ENCODE measurements at places on chromosomes 12 and 14.

GRCh38 chr14:76287063-76287462 lies 88.9 kb upstream of the ESRRB start:
- DNase-seq, result no peak

DNA sequence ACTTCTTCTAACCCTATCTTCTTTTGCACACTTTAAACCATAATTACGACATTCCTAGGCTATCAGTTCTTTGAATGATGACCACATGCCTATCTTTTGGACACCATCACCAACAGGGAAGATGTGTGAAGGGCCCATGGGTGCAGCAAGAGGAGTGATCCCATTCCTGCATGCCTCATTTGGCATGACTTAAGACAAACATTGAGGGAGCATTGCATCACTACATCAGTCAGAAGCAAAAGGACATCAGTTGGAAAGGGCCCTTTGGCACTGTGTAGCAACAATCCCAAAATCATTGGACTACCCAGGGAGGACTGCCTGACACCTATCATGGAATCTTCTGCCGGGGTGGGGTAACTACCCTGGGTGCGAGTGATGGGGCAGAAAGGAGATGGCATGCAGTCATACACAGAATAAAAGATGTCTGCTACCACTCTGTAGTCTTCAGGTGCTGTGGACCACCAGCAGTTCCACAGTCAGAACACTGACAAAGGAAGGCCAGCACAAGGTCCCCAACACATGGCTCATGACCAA lies 10.7 kb upstream of the TMBIM6 start:
- DNase-seq, result no peak

GRCh38 chr12:116849216-116849615 lies 32.0 kb downstream of the HRK start:
- DNase-seq, result no peak

GRCh38 chr14:23751616-23752015 lies 115.5 kb downstream of the DHRS2 start:
- no peak for DNase-seq

GRCh38 chr14:68645371-68645770 lies 147.5 kb downstream of the ZFP36L1 start:
- DNase-seq, result no peak

- no peak for DNase-seq
These were observed 15.4 kb downstream of the TMTC1 start for GRCh38 chr12:29768372-29768771.

GRCh38 chr14:103191844-103192243 lies 68.6 kb downstream of the TNFAIP2 start:
- DNase-seq, result no peak

DNA sequence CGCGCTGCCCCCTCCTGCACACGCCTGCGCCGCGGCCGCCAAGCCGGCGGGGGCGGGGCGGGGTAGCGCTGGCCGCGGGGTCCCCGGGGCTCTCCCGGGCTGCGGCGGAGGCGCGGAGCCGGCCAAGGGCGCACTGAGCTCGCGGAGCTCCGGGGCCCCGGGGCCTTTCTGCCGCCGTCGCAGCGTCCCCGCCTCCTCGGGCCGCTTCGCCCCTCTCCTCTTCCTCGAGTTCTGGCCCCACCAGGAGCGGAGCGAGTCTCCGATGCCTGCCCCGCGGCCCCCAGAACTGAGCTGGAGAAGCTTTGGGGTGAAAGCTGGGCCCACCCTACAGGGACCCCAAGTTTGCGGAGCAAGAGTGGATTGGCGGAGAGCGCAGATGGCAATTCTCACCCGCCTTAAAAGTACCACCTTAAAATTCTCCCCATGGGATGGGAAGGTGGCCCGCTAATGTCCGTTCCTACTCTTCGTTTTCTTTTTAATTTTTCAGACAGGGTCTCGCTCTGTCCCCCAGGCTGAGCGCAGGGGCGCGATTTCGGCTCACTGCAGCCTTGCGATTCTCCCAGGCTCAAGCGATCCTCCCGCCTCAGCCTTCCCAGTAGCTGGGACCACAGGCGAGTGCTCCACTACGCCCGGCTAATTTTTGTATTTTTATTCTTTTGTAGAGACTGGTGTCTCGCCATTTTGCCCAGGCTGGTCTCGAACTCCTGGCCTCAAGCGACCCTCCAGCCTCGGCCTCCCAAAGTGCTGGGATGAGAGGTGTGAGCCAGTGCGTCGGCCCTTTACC lies 129.6 kb downstream of the NDUFA12 start:
- no peak for DNase-seq

- peak; percentile 97 for DNase-seq
These were observed at the start of gene RPS29 for GRCh38 chr14:49585803-49586672. Gene RPS29, minus strand, starts transcription at chr14:49586380. Its CDS starts 34 bp downstream, at chr14:49586346.

DNA sequence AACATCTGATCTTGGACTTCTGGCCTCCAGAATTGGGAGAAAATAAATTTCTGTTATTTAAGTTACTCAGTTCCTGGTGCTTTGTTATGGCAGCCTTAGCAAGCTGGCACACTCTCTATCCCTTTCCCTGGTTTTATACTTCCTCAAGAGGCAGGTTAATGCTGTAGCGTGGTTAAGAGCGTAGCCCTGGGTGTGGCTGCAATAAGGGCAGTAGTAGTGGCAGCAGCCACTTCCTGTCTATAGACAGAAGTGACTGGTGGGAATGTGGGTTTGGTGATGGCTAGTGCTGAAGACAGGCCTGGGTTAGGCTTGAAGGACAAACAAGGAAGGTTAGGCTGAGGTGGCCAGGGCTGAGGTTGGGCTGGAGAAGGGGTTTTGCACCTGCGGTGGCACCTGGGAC lies 3.6 kb upstream of the LGALS3 start:
- DNase-seq, result no peak

GRCh38 chr12:27015730-27016076 lies 1.5 kb upstream of the TM7SF3 start:
- DNase-seq, result no peak

DNA sequence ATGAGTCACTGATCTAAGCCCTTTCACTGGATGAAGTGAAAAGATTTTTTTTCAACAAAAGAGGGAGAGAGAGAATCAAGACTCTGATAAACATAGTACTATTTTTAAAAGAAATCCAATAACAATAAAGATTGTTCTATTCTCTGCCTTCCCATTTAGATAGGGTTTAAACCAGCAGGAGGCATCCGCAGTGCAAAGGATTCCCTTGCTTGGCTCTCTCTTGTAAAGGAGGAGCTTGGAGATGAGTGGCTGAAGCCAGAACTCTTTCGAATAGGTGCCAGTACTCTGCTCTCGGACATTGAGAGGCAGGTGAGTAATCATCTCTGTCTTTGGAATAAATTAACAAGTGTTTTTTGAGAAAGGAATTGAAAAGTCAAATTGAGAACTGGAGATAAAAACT lies 124.9 kb downstream of the DERA start:
- no peak for DNase-seq

GRCh38 chr12:843609-844008 lies 91.2 kb downstream of the WNK1 start:
- no peak for DNase-seq

- DNase-seq, result no peak
These were observed 504.7 kb downstream of the LRFN5 start for GRCh38 chr14:42111355-42111754.

DNA sequence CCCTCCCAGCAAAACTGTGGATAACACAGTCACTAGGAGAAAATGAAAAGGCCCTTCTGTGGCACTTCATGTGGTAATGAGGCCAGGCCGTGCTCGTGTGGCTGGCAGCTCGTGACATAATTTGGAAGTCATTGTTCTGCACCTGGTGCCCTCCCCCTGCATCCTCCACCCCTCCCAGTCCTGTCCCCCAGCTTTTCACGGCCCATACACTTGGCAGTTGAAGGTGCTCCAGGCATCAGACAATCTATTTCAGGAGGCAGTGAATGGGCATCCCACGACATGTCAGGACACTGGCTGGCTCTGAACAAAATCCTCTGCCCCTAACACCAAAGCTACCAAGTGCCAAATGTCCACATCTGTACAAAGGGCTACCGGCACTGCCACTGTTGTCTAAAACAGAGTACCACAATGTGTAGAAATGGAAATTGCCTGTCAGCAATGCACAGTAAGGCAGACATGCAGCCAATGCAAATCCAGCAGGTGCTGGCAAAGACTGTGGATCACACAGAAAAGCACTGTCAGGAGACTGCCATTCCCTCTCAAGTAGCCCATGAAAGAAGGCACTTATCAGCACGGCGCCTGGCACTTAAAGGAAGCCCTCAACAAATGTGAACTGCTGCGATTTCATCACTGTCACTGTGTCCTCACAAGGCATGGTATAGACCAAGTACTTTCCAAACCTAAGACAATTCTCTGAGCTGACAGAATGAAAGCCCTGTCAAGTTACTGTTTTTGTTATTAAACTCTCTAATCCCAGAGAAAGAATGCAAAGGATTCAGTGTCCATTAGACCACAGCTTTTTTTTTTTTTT lies 39.1 kb downstream of the CORO1C start:
- DNase-seq, result no peak

DNA sequence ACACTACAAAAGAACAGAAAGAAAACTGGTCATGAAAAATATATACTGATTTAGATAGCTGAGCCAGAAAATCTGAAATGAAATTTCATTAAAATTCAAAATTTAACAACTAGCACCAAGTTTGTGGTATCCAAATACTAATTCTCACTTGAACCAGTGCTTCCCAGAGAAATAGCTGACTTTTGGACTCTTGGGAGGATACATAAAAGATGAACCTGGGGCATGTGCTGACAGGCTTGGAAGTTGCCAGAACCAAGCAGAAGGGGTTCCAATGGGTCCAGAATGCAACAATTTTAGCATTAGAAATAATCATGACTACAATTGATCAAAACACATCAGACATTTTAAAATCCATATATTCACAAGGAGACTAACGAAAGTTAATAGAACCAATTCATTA lies 175.0 kb downstream of the MDGA2 start:
- no peak for DNase-seq

DNA sequence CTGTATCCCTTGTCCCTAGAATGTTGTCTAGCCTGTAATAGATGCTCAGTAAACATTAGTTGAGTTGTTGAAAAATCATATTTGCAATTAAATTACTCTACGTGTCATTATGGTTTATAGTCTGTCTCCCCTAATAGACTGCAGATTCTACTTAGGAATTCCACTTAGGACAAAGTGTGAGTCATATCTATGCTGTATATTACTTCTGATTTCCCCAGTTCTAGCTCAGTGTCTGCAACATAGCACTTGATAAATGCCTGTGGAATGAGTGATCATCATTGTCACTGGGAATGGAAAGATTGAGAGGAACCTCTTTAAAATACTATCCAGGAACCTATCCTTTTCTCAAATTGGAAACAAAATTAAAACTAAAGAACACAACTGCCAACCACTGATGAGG lies 99.3 kb downstream of the TBX5 start:
- peak; percentile 73 for DNase-seq

DNA sequence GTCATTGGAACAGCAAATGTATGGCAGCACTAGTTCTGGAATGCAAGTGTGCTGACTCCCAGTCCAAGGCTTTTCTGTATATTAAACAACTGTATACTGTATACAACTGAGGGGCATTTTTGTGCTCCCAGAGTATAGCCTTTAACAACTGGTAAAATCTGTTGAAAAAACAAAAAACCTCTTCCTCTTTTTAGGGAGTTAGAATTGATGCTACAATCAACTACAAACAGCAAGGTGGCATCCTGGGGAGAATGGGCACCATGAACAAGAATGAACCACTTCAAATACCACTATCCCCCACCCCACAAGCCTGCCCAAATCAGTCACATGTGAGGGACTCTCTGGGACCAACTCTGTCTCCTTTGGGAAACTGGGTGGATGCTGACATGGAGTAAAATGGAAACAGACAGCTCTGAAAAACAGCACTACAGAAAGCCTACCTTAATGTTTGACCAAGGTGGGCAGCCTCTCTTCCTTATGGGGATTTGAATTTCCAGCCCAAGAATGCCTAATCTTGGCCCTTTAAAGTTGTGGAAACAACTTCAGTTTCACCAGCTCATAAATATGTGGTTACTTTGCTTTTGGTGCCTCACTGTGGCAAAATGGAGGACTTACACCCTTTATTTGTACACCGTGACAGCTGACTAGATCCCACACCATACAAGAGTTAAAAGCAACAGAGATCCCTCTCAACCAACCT lies 7.5 kb downstream of the VTI1B start:
- peak; percentile 40 for DNase-seq

DNA sequence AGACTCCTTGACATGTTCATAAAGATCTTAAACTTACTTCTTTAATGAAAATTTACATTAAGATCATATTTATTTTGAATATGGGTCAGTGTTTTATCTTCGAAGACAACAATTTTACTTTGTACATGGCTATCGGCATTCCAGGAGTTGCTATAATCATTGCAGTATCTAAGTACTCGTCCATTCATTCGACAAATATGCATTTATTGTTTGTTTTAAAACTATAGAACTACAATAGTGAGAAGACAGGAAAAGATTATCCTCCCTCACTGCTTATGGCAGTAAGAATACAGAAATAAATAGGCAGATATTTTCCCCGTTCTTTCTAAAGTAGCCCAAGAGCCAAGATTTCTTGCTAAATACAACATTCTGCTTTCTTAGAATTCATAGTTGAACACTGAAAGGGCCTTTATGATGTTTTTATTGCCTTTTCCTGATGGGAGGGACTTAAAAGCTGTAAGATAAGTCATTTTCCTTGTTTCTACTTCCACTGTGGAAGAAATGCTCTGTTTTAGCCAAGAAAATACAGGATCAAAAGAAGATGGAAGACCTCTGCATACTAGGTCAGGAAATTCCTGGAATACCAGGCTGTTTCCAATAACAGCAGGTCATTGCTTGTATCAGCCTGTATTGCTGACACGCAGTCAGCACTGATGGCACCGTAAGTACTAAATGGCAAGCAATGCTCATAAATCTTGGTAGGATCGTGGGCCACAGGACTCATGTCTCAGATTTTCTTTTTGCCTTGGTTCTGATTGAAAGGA lies 521.0 kb upstream of the ATP2B1 start:
- DNase-seq, result no peak

DNA sequence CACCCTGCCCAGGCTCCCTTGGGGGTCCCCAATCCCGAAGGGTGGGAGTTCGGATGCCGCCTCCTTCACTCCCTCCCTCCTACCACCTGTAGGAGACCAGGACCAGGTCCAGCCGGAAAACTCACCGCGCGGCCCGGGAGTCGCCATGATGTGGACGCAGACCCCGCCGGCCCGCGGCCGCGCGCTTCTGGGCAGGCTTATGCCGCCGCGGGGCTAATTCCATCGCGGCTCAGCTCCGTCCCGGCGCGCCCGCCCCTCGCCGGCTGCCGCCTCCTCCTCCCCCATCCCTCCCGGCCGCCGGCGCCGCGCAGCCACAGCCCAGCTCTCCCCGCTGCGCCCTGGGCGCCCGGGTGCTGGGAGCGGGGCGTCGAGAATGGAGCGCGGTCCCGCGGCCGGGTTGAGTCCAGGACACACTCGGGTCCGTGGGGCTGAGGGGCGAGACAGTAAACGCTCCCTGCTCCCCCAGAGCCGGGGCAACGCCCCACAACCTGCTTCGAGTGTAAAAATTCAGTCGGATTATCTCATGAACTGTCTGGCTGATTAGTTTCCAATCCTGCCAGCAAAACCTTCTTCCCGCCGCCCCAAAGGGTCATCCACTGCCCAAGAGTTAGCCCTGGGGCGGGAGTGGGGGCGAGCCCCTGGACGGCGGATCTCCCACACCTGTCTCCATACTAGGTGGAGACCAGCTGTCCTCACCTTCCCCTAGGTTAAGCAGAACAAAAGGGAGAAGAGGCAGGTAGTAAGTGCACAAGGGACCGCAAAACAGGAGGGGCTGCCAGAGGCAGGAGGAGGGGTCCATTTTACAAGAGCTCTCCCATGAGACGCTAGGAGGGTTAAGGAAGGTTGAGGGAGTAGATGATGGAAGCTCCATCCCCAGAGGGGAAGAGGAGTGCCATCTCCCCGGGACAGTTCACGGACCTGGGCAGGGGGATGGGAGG lies at the start of gene ANO2:
Gene ANO2 (minus strand): TSS at position 189 of the 938 bp plus-strand sequence. CDS start 42 bp downstream, at position 147.
- DNase-seq, result no peak

GRCh38 chr14:102708494-102708893 lies 68.8 kb upstream of the TRAF3 start:
- no peak for DNase-seq

Measured in AG09309 (cell line).